Stimulated activated CD8-positive, alpha-beta memory T cell treated with anti-CD3 and anti-CD28 coated beads, Interleukin-4, amount 100 ng/mL, for 4 hours (primary cell): ENCODE measurements at places on chromosomes 7 and 10.

- DNase-seq = no peak
These were observed 770.1 kb upstream of the CELF2 start for GRCh38 chr10:10247585-10247984.

DNA sequence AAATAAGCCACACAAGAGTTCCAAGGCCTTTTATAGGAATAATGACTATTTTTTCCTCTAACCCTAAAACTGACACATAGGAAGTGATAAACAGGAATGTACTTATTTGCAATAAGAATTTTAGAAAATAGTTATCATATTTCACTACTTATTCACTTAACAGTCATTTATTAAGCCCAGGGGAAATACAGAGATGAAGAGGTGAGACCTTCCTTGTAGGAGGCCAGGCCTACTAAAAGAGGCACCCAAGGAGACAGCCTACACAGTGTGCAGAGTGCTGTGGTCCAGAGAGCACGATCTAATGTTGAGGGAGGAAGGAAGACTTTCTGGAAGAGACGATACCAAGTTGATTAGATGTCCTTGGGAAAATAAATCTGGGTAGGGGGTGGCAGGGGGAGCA is 45.0 kb upstream of the PPP1R3C start:
- no peak for DNase-seq

GRCh38 chr10:71081229-71081560 is 131.2 kb upstream of the UNC5B start:
- DNase-seq = no peak

GRCh38 chr7:105213611-105214010 is 175.1 kb downstream of the SRPK2 start:
- DNase-seq = no peak

GRCh38 chr10:7338469-7338868 is 72.4 kb downstream of the SFMBT2 start:
- no peak for DNase-seq

DNA sequence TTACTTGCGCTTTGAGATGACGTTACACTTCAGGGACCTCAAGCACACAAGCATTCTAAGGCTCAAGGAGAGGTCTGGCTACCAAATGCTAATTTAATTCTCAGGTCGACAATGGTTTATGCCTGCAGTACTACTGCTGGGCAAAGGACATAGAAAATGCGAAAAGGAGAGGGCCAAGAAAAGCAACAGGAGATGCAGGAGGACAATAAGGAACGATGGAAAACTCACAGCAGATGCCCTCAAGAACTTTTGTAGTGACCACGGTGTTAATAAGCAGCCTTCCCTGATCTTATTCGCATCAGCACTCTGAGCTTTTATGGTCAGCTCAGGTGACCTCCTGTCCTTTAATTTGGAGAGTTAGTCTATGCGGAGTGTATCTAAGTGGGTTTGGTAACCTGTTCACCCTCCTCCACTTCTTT is 146.3 kb downstream of the GPR85 start:
- no peak for DNase-seq

DNA sequence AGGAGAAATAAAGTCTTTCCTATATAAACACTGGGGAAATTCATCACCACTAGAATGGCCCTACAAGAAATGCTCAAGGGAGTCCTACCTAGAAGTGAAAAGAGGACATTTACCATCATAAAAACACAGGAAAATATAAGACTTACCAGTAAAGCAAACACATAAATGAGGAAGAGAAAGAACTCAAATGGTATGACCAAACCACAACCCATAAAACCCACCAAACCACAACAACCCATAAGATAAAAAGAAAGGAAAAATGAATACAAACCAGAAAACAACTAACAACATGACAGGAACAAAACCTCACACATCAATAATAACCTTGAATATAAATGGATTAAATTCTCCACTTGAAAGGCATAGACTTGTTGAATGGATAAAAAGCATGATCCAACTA is 71.9 kb upstream of the DIP2C start:
- no peak for DNase-seq

- no peak for DNase-seq
These were observed 4.6 kb downstream of the STRA8 start for GRCh38 chr7:135238112-135238744.

DNA sequence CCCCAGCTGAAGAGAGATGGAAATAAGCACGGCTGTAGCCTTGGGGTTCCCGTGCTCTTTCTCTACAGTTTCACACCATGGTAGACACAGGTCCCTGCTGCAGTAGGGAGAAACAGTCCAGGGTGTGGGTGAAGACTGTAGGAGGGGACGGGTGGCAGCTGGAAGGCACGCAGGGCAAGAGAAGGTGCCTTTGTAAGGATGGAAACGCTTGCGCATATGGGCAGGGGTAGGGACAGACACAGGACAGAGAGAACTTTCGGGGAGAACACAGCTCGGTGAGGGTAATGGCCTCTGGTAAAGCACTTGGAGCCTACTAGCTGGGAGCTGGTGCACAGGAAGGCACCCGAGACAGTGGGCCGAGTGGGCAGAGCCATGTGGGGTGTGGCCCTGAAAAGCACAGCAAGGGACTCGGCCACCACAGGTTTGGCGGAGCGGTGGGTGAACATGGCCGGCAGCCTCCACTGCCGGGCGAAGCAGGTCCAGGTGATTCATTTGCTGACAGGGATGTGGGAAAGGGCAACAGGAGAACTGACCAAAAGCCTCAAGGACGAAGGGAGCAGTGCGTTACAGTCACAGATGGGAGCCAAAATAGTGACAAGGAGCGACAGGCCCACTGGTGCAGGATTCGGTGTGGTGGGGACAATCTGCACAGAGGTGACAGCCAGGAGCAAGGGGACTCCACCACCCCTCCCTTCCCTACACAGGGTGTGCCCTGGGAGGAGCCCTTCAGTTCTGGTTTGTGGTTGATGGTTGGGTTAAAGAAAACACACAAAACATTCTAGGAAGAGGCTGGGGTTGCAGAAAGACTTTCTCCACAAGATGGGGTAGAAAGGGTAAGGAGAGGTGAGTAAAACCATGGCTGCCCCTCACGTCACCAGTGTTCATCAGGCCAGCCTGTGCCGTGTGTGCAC is 97.1 kb downstream of the VOPP1 start:
- no peak for DNase-seq

GRCh38 chr7:108093851-108094331 is 36.3 kb downstream of the LAMB4 start:
- DNase-seq = no peak

DNA sequence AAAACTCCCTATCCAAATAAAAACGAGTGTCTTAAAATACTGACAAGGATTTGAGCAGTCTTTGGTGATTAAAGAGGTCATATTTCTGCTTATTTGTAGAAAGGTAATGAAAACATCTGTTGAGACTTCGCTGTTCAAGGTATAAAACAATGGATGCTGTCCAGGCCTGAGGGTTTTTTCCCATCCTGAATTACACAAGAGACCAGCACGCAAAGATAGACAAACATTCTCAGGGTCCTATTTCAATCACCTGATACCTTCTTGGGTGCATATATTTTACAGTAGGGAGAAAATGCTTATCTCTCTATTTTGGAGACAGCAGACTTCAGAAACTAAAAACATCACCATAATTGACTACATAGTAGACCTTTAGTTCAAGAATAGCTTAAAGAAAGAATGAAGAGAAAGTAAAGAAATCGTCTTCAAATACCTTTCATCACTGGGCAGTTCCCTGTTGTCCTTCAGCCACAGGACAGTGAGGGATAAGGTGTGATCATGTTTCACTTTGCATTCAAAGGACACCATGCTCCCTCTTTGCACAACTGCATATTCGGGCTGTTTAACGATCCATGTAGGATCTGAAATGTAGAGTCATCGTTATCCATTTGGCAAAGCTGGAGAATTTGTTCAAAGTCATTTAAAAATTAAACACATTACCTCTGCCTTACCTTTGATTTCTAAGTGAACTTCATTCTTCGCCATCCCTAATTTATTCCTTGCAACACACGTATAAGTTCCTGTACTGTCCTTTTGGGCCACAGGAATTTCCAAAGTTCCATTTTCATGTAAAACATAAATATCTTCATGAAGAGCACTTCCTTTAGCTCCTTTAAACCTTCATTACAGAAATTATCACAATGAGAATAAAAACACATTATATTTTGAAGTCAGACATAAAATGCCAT is 63.7 kb upstream of the LAMB4 start:
- no peak for DNase-seq

- DNase-seq = peak; percentile 55
These were observed at the start of gene RP9 for GRCh38 chr7:33109005-33109757. RP9 (minus strand) TSS chr7:33109404; CDS start chr7:33109372, 32 bp downstream.

DNA sequence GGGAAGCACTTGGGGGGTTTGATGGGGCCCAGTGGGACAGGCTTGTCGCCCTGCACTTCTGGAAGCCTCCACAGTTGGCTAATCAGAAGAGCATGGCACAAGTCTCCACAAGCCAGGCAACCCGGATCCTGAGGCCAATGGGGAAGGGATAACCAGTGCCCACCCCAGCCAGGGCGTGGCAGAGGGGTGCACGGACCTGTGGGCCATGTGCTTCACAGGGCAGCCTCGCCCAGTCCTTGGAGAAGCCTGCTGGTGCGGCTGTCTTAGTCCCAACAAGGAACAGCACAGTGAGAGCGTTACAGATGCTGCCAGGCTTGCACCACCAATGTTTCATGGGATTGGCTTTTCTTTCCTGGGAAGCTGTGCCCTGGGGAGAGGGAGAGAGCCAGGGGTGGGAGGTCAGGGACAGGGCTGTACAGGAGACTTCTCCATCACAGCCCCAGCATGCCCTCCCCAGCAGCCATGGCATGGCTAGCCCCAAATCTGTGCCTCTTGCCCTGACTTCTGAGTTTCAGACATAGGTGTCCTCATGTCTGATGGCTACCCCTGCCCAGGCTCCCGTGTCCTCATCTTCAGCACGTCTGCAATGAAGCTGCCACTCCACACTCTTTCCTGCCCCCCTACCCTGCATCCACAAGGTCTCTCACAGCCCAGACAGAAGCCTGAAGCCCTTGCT is 116.0 kb downstream of the PTPN20 start:
- no peak for DNase-seq

GRCh38 chr7:77797734-77798393 is 370 bp downstream of the TMEM60 start:
- no peak for DNase-seq

DNA sequence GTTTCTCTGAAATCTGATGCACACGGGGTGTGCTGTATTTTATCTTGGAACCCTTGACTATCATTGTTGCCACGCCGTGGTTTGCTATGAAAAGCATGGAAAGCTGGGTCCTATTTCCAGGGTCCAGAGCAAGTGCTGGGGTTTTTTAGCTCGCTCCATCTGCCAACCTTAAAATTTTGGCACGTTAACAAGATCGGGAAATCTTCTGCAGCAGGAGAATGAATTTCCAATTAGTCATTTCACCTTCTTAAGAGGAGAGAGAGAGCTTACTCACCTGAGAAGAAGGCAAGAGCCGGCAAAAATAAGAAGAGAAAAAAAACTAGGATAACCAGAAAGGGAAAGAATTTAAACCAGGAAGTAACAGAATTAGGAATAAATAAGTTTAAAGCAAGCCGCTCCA is 223.6 kb upstream of the CELF2 start:
- no peak for DNase-seq

GRCh38 chr7:152849128-152849527 is 89.6 kb downstream of the ACTR3B start:
- DNase-seq = no peak

- no peak for DNase-seq
These were observed 632.5 kb downstream of the AUTS2 start for GRCh38 chr7:70230761-70231160.

- no peak for DNase-seq
These were observed 61.8 kb downstream of the RASGEF1A start for GRCh38 chr10:43204943-43205671.

GRCh38 chr7:66928388-66928787 is 7.4 kb downstream of the TMEM248 start:
- no peak for DNase-seq

- no peak for DNase-seq
These were observed 81.8 kb downstream of the PAX2 start for GRCh38 chr10:100826983-100827818.

GRCh38 chr7:22584179-22584578 is 84.2 kb upstream of the STEAP1B start:
- DNase-seq = no peak

GRCh38 chr10:34978080-34978479 is 112.1 kb downstream of the CUL2 start:
- no peak for DNase-seq

GRCh38 chr7:2905500-2905899 is 61.4 kb upstream of the GNA12 start:
- DNase-seq = no peak

GRCh38 chr7:107939573-107940489 is 48.8 kb downstream of the DLD start:
- DNase-seq = no peak

DNA sequence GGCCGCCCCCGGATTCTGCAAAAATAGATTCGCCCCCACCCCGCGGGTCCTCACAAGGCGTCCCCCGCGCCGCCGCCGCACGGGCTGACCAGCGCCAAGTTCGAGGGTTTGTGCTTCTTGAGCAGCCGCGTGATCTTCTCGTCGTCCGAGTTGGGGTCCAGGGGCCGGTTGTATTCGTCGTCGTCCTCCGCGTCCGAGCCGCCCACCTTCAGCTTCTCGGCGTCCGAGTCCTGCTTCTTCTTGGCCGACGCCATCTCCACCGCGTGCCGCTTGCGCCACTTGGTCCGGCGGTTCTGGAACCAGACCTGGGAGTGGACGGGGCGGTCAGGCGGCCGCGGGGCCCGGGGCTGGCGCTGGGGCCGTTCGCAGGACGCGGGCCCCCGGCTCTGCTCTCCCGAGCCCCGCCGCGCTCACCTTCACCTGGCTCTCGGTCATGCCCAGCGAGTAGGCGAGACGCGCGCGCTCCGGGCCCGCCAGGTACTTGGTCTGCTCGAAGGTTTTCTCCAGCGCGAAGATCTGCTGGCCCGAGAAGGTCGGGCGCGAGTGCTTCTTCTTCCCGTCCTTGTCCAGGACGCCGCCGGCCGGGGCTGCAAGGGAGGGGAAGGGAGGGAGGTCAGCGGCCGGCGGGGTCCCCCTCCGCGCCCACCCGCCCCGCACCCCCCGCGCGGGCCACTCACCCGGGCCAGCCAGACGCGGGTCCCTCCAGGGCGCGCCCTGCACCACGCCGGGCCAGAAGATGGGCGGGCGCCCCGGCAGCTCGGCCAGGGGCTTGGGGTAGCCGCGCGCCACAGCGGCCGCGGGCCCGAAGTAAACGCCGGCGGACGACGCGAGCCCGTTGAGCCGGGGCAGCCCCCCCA is 853 bp downstream of the NKX6-2 start:
- DNase-seq = no peak

DNA sequence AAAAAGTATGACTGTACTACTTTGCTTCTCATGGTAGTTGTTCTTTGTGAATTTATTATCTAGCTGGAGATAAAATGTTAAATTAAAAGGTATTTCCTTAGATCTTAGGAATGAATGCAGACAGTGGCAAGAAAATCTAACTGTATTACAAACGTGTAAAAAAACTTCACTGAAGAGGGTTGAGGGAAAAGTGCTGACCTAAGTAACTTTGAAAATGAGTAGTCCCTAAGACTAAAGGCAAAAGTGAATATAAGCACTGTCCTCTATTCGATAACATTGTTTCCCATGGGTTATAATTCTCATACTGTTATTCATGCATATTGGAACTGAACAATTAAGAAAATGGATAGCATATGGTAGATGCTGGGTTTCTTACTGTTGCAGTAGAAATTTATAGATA is 146.7 kb upstream of the EFCAB10 start:
- no peak for DNase-seq

GRCh38 chr10:101559596-101560297 is 28.3 kb downstream of the POLL start:
- DNase-seq = no peak
